ENCODE measurements at places on chromosomes 12 and 14. TPM values are rescaled to one million over a fixed set of nuclear protein-coding genes. Genes with fewer than 3 reads are reported as not detected.

GRCh38 chr14:32648434-32648833 lies 290.2 kb upstream of the NPAS3 start:
- DNase-seq = no peak

DNA sequence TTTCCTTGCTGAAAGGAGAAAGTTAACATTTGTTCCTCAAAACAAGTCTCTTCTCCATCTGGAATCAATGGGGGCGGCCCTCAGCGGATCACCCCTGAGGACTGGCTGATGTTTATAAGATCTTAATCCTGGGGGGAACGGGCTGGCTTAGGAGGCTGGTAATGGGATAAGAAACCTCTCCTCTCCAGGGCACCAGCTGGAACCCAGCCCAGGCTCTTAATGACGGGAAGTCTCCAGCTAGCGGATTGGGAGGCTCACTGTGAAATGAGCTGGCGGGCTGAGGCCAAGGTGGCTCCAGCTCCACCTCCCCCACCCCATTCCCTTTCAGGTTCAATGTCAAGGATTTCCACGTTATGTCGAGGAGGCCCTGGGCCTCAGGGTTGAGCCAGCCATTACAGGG lies 1133.0 kb downstream of the VRK1 start:
- DNase-seq = no peak

DNA sequence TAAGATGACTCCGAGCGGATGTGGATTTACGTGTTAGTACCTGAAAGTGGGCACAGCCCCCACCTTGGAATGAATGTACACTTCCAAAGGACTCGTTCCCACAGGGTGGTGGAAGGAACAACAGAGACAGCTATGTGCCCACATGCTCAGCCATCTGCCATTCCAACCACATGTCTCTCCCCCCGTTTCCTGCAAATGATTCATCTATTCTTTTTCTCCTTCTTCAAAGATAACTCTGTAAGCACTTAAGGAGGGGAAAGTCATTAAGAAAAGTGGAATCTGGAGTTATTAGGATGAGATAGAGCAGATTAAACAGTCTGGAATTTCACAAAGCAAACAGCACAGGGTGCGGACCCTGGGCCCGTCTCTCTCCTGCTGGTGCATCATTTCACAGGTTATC lies 18.5 kb upstream of the DUSP6 start:
- DNase-seq = peak; percentile 92

CCDC38 gene
- polyA plus RNA-seq = not detected

KCNH3 gene
- polyA plus RNA-seq = 0.13 TPM

HPD gene
- polyA plus RNA-seq = not detected

SERPINA9 gene
- polyA plus RNA-seq = not detected

Measured in endothelial cell of umbilical vein (primary cell).